Bronchial epithelial cell (primary cell): ENCODE measurements at places on chromosomes 5 and 9. TPM values are rescaled to one million over a fixed set of nuclear protein-coding genes. Genes with fewer than 3 reads are reported as not detected.

DEPDC1B gene
- 2.1 and 3.2 TPM in 2 replicates for total RNA-seq

GRCh38 chr5:149268928-149269557 is 2.6 kb upstream of the AFAP1L1 start:
- DNase-seq: peak; percentile 63

- DNase-seq: no peak
These were observed 140.8 kb upstream of the MTAP start for GRCh38 chr9:21661626-21662025.

DNA sequence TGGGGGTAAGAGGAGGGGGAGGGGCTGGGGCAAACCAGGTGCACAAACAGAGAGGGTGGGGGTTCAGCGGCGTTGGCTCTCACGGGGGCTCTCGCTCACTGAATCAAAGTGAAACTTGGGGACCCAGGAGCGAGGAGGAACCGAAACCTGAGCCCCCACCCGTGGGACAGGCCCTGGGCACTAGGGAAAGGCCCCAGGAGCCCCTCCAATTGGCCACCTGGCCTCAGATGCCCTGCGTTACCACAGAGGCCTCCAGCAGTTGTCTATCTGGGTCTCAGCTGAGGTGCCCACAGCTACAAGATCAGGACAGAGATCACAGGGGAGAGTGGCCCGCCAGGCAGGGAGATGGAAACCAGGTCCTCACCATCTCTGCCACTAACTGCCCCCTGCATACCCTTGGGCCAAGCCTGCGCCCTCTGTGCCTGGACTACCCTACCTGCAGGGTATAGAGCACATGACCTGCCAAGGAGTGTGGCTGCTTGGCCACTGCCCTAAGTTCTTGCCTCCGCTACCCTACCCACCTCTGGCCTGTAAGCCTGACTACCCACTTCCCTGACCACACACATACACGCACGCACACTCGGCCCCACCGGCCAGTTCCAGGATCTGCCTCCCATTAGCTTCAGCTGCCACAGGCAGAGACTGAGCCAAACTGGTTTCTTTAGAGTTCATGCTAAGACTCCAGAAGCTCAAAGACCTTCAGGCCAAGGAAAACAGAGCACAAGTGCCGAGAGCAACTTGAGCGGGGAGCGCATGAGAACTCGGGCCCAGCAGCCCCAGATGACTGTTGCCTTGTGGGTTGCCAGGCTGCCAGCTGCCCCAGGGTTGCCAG is 39.9 kb downstream of the PAX5 start:
- no peak for DNase-seq

- DNase-seq: peak; percentile 76
These were observed 2.0 kb upstream of the ADAMTS6 start for GRCh38 chr5:65483546-65484346.

DNA sequence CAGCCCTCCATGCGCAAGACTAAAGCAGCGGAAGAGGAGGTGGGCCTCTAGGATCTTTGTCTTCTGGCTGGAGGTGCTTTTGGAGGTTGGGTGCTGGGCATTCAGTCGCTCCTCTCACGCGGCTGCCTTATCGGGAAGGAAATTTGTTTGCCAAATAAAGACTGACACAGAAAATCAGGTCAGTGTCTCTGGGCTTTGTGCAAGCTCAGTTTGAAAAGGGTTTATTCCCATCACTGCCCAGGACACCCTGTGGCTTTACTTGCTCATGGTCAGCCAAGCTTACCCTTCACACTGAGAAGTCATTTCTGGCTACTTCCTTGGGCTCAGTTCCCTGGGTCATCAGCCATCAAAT is 10.5 kb downstream of the SLC2A8 start:
- no peak for DNase-seq

- DNase-seq: no peak
These were observed 57.2 kb downstream of the RFX3 start for GRCh38 chr9:3468421-3469205.

GLRA1 gene
- total RNA-seq: not detected in 2 replicates

PCDHA5 gene
- 0.13 TPM in 1 of 2 replicates, not detected in the other for total RNA-seq

GRCh38 chr9:19145881-19146280 is 18.6 kb upstream of the PLIN2 start:
- no peak for DNase-seq

GRCh38 chr5:139667730-139668063 is 19.5 kb downstream of the CXXC5 start:
- DNase-seq: no peak

GRCh38 chr5:146072595-146072994 is 32.8 kb downstream of the PLAC8L1 start:
- DNase-seq: peak; percentile 47

CCDC192 gene
- not detected in 2 replicates for total RNA-seq

- DNase-seq: no peak
These were observed 255.2 kb downstream of the AUH start for GRCh38 chr9:91106415-91107081.
